Activated naive CD8-positive, alpha-beta T cell treated with anti-CD3 and anti-CD28 coated beads for 36 hours (primary cell): ENCODE measurements at places on chromosomes 7 and 10.

DNA sequence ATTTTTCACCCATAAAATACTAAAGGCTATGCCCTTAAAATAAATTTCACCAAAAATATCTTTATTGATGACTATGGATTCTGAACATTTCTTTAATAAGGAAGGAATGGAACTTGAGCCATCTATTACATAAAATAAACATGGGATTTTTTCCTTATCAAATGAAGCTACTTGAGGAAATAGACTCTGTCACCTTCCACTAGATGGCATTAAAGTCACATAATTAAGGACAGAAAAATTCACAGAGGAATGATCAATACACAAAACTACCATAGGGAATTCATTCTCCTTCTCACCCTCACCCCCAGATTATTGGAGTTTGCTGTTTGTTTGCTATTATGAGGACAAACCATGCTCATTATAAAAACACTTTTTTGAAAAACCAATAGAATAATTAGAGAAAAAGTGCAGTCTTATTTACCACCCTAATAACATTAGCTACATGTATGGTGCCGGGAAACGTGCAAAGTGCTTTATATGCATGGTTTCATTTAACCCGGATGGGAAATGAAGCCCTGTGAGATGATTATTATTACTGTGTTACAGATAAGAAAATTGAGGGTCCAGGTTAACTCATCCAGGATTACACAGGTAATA, 21.1 kb upstream of the FOXI2 start:
- DNase-seq, result no peak

GRCh38 chr10:105339669-105340068, 698.6 kb downstream of the SORCS3 start:
- DNase-seq, result no peak

DNA sequence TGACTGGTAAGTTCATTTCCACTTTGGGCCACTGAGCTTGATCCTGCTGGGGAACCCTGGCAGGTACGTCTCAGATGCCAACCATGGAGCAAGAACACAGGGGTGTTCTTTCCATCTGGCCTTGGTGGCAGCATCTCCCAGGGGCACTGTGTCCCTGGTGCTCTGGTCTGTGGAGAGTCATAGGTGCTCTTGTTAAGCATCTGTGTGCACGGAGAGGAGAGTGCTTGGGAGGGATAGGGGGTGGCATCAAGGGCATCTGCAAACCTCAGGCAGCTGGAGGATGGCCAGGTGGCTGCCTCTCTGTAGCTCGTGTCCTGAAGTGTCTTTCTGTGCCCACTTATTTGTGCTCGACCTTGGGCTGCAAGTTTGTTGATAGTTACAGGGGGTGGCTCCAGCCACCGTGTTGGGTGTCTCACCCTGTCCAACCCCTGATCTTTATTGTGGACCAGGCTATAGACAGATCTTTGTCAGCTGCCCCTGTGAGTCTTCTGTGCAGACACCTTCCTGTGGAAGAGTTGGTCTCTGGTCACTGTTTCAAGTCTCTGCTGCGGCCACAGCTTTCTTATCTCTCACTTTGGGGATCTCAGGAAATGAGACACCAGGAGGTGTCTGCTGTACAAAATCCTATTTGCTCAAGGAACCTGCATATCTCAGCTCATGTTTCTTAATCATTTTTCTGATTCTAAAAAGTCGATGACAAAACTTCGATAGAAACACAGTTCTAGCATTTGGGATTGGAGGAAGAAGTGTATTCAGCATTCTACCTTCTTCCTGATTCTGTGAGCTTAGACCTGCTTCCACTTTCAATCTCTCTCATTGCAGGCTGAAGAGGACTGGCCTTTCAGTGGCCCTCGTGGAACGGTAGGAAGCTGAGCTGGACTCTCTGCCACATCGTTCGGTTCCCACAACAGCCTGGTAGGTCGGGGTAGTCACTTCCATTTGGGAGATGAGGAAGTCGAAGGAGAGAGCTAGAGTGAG, 17.2 kb upstream of the GIMAP8 start:
- DNase-seq, result no peak

GRCh38 chr10:23319835-23320234, 24.8 kb downstream of the C10orf67 start:
- no peak for DNase-seq

DNA sequence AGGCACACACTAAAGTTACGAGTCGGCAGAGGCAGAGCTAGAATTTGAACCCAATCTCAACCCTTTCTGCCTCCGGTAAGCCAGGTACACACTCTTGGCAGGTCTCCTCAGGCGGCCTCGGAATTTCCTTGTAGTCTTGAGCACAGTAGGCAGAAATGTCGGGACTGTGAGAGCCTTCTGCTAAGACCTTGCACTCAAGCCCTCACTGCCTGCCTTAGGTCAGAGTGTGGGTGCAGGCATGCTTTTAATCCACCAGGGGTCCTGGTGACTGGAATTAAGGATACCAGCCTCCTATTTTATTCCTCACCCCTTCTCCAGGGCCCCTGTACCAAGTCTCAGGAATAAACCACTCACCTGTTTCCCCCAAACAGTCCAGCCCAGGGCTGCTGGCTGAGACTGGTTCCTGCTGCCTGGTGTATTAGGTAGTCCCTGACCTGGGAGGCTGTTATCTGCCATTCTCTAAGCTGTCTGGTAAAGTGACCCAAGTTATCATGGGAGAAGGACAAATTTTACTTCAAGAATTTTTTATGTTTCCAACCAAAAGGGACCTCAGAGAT, 855 bp downstream of the ATP6V1F start:
- DNase-seq, result peak; percentile 58

DNA sequence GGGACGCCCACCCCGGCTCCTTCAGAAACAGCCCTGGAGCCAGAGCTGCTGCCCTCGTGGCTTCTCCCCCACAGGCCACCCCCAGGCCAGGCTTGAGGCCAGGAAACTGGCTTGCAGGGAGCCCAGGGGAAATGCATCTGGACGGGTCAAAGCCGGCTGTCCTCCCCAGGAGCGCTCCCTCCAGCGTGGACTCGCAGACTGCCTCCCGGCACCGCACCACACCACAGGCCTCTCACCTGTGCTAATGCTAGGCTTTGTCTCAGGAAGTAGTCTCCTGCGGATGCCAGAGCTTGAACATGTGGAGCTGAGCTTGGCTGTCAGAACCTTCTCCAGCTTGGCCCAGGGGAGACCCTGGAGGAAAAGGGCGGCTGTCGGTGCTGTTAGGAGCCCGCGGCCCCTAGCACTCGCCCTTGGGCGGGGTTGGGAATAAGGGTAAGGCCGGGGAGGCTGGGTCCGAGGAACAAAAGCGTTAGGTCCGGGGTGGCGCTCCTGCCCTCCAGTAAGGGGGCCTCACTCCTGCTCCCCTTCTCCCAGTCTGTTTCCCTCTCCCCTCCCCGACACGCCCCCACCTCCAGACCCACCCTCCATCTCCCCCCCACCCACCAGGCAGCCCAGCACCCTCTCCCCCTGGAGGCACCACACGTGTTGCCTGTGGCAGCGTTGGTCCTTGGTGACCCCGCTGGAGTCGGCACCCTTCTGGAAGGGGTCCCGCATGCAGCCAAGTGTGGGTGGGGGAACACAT, 21.6 kb upstream of the DRGX start:
- DNase-seq, result no peak

DNA sequence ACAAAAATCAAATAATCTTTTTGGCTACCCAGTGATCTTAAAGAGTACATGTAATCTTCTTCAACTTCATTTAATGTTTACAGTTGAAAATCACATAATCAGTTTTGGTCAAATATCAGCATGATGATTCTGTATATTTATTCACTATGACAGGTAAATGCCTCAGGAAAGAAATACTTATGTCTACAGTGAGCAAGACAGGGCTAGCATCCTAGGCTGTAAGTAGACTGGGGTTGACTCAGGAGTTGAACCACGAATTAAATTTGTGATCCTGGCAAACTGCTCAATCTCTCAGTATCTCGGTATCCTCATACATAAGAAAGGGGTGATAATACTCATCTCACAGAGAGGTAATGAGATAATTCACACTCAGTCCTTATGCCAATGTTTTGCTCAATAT, 71.8 kb downstream of the SEMA3D start:
- no peak for DNase-seq

DNA sequence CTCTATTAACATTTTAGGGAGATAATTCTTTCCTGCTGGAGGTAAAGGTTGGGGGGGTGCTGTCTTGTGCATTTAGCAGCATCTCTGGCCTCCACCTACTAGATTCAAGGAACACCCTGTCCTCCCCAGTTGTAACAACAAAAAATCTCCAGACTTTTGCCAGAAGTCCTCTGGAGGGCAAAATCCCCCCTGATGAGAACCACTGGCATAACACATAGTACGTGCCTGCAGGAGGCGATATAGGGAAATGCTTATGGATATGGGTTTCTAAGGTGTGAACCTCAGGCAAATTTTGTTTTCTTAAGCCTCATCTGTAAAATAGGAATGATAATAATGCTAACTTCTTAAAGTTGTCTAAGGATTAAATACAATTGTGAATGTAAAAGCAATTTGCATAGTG, 2.9 kb upstream of the OSBPL3 start:
- DNase-seq, result no peak

DNA sequence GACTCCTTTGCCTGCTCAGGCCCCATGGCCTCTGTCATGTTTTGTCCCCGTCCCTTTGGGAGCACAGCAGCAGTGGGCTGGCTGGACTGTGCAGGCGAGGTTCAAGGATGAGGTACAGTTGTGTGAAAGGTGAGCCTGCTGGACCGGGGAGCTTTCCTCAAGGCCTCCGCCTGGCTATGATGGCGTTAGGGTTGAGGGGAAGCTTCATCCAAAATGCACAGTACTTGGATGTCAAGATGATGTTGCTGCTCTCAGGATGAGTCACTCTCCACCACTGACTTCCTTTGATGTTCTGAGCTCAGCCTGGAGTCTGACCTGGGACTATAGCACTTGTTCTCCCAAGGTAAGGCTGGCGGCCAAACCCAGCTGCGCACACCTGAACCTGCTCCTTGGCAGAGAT, 152.7 kb upstream of the SHH start:
- peak; percentile 24 for DNase-seq

- DNase-seq, result no peak
Measured at GRCh38 chr10:31644931-31645633, 283.5 kb downstream of the ARHGAP12 start.

GRCh38 chr7:21938463-21938862, 7.2 kb downstream of the CDCA7L start:
- no peak for DNase-seq

GRCh38 chr7:81402227-81402626, 367.6 kb downstream of the HGF start:
- DNase-seq, result no peak

- no peak for DNase-seq
Measured at GRCh38 chr7:137254766-137255165, 88.8 kb downstream of the PTN start.
